ENCODE measurements at places on chromosomes 6 and 20.

DNA sequence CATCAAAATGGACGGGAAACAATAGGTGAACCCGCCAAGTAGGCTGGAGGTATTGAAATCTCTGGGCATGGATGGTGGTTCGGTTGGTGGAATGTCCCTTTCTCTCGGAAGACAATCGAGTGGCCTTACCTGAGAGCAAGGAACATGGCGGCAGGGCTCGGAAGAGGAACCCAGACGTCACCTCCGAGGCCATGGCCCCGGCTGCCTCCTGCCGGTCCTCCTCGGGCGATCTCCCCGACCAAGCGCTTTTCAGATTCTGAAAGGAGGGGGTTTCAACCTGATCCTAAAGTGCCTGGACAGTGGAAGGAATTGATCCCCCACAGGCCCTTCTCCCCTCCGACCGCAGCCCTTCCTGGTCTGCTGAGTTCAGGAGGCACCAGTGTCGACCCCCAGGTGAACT lies 47.2 kb downstream of the GNAS-AS1 start:
- DNase-seq: no peak

DNA sequence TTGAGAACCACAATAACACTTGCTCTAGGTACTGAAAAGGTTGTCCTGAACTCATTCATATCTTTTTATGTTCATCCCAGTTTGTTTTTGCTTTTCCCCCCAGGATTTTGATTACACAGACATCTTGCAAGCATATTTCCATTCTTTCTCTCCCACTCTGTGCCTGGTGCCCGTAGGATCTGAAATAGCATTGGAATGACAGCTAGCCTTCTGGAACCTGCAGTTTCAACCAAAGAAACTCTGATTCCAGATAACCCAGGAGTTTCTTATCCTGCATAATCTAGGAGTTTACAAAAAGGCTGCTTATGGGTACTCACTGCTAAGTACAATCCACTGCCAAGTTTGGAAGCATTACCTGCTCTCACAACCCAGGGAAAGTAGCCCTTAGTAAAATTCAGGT lies 28.8 kb upstream of the PLCG1 start:
- no peak for DNase-seq

DNA sequence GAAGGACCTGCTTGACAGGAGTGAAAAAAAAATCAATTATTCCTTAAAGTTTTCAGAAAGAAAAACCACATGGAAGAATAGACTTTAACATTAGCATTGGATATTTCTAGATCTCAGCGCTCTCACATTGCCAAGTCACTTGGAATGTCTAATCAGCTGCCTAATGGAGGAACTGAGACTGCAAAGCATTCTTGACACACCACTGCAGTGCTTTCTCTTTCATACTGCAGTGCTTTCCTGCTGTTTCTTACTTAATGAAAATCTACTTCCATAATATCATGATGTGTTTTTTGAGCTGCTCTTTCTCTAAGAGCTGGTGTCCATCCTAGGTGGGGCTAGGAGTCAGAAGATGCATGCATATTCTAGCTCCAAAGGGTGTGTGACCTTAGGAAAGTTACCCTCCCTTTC lies 20.4 kb upstream of the MCM3 start:
- DNase-seq: no peak

DNA sequence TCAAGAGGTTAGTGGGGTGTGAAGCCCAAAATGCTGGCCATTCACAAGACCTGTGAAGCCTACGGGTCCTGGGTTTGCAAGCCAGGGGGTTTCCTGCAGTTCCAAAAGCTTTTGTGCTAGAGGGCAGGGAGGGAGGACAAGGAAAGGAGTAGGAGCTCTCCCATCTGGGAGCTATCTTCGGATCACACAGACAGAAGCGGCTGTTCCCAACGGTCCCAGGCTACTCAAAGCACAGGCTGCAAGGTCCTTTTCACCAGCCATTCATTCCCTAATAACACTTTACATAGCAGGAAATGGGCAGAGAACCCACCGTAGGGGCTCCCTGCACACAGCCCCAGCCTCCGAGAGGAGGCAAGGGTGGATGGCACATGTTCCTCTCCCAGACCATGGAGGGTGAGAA lies 296.9 kb downstream of the FOXC1 start:
- DNase-seq: no peak

GRCh38 chr6:8588176-8588575 lies 152.8 kb upstream of the SLC35B3 start:
- DNase-seq: no peak

DNA sequence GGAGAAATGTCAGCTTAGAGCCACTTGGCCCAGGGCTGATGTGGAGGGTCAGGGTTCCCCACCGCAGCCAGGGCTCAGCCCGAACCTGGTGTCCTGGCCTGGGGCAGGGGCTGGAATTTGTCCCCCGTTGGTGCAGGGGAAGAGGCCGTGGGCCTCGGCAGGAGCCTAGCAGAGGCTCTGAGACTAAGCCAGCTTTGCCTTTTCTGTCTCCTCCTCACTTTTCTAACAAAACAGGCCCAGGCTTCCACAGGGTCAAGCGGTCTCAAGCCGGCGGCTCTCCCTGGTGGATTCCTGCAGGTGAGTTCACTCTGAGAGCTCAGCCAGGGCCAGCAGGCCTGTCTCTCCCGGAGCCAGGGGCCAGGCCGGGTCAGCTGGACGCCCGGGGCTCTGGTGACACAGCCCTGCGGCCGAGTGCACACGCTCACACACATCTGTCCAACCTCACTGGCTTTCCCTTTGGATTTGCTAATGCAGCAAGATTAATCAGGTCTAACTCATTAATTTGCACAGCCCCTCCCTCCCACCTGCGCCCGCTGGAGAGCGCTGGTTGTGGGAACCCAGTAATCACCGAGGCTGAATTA lies 2.9 kb upstream of the CHRNA4 start:
- no peak for DNase-seq

DNA sequence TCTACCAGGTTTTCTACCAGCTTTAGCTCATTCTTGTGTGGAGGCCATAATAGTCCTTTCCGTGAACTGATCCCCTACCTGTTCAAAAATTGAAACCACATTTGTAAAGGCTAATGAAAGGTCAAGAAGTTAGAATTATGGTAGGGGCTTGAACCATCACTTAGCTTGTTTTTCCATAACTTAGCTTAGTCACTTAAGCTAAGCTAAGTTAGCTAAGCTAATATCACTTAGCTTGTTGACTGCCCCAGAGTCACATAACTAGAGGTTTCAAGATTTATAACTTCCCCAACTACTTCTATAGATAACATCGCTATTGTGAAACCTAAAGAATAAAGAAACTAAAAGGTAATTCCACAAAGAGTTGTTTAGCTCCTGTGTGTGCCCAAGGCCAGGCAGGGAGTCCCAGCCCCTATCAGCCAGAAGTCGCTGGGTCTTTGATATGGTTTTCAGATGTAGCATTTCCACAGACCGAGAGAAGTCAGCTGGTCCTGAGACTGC lies 131.8 kb downstream of the VEGFA start:
- no peak for DNase-seq

- DNase-seq: no peak
These were observed 592 bp downstream of the KCNG1 start for GRCh38 chr20:51022227-51022802.

GRCh38 chr20:59857966-59858365 lies 75.5 kb downstream of the SYCP2 start:
- no peak for DNase-seq

DNA sequence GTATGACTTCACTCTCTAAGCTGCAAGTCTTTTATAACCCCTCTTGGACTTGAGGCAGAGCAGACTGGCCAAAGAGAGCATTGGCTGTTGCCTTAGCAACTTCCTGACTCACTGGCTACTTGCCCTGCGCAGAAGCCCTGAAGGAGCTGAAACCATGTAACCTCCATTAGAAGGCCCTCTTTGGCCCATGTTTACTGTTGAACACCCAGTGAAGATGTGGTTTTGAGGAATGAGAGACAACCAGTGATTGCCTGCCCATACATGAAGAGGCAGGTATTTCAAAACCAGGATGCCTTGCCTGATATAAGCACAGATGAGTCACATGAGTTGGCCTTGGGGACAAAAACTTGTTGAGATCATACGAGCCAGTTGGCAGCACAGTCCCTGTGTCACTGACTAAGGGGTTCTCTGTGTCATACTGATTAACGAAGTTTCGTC lies 182.5 kb downstream of the EDN1 start:
- DNase-seq: no peak

DNA sequence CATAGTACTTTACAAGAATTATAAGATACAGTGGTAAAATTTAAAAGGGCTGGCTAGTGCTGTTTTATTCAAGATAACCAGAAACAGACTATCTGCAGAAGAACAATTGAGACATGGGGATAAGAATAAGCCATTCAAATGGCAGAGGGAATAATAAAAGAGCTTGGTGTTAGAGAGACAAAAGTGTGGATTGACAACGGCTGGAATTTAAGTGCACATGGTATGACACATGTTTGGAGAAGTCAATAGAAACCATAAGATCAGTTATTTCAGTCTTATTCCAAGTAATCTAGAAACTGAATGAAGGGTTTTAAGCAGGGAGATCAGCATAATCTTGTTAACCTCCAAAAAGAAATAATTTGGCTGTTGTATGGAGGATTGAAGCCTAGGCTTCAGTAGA lies 1205.5 kb upstream of the CITED2 start:
- no peak for DNase-seq

GRCh38 chr6:1965596-1966224 lies 279.7 kb downstream of the GMDS start:
- DNase-seq: no peak

DNA sequence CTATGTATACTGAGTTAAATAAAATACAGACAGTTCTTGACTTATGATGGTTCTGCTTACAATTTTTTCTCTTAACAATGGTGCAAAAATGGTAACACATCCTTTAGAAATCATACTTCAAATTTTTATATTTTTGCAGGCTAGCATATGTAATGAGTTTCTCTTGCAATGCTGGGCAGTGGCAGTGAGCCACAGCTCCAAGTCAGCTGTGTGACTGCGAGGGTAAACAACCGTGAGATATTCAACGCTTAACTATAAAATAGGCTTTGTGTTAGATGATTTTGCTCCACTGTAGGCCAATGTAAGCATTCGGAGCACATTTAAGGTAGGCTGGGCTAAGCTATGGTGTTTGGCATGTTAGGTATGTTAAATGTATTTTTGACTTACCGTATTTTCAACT lies 136.1 kb downstream of the PLCB4 start:
- DNase-seq: no peak

- DNase-seq: no peak
These were observed 22.3 kb downstream of the HLA-DOB start for GRCh38 chr6:32794510-32794909.

DNA sequence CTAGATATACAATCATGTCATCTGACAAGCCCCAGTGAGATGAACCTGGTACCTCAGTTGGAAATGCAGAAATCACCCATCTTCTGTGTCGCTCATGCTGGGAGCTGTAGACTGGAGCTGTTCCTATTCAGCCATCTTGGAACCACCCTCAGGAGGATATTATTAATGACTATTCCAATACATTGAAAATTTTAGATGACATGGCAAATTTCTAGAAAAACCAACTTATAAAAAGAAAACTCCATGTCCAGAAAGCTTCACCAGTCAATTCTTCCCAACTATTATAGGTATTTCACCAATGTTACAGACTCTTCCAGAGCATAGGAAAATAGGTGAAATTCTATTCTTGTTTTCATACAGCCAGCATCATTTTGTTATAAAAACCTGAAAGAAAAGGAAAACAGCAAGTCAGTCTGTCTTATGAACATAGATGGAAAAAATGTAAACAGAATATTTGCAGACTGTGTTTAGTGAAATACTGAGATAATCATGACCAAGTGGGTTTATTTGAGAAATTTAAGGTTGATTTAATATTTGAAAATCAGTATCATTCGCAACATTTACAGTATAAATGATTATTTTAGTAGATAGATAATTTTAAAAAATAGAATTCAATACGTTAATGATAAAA lies 43.3 kb downstream of the ATRN start:
- no peak for DNase-seq

DNA sequence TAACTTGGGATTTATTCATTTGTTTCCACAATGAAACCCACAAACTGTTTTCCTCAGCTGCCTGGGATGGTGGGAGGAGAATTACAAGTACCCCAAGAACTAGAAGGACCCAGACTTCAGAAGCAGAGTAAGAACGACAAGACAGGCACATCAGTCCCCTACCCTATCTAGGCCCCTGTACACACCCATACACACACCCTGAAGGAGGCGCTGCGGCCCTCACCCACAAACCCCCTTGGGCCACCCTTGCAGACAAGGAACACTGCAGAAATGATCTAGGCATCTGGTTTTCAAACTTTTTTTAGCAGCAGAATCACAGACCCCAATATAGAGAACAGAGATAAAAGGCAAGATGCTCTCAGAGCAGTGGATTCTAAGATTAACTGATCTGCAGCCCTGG lies 55.0 kb downstream of the TRERF1 start:
- DNase-seq: no peak

- no peak for DNase-seq
These were observed 12.8 kb upstream of the DSTN start for GRCh38 chr20:17556837-17557674.

GRCh38 chr6:91868539-91869202 lies 1281.8 kb upstream of the MAP3K7 start:
- DNase-seq: no peak

GRCh38 chr6:151617539-151617938 lies 123.7 kb downstream of the CCDC170 start:
- no peak for DNase-seq

DNA sequence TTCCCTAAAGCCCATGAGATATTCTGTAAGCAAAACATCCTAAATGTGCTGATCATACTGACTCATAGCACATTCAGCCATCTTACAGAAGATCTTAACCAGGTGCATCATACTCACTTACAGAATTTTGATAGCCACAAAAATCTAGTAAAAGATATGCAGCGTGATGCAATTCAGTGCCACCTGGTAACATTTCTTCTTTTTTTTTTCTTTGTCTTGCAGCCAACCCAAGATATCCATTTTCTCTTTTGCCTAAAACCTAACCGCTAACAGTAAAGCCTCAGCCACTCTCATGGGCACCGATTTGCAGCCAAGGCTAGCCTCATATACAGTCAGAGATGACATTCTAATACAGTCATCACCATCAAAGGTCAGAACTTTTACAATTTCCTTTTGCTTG lies 293.3 kb downstream of the HACE1 start:
- DNase-seq: no peak

- no peak for DNase-seq
These were observed 35.3 kb downstream of the GRM4 start for GRCh38 chr6:34110610-34111009.

- no peak for DNase-seq
These were observed 222.8 kb upstream of the MANEA start for GRCh38 chr6:95354551-95354950.

DNA sequence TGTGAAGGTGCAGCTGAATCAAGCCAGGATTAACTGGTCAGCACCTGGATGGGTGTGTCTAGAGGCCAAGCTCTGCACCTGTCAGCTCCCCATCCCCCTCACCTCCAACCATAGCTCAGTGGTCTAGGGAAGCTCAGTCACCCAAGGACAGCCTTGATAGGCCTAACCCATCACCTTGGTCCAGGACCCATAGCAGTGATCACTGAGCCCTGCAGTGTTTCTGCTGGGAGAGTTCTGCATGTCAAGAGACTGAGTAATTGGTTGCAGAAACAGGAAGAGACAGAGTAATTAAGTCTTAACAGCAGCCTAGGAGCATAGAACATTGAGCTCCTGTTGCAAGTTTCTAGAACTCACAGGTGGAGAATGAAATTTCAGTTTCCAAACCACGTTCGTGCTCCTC lies 18.7 kb upstream of the RALGAPB start:
- DNase-seq: no peak
